ENCODE measurements at places on chromosomes 2 and 18. TPM values are rescaled to one million over a fixed set of nuclear protein-coding genes. Genes with fewer than 3 reads are reported as not detected.
A peak's percentile ranks its signal among the peaks of the same experiment; 100 is the strongest.

GRCh38 chr2:8049851-8050571 lies 631.8 kb upstream of the ID2 start:
- DNase-seq = no peak

DNA sequence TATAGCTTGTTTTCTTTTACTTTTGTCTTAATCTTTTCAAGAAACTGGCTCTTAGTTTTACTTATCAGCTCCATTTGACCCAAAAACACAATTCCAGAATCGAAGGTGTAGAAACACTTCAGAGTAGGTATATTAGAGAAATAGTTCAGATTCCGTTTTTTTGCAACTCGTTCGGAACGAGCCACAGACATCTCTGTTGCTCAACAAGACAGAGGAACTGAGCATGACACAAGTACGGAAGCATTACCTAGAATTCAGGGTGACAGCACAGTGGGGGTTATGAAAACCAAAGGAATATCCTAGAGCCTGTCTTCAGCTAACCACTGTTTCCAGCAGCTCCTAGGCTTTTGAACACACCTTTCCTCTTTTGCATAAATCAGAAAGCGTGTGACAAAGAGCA lies 5.0 kb downstream of the HRH4 start:
- no peak for DNase-seq

DNA sequence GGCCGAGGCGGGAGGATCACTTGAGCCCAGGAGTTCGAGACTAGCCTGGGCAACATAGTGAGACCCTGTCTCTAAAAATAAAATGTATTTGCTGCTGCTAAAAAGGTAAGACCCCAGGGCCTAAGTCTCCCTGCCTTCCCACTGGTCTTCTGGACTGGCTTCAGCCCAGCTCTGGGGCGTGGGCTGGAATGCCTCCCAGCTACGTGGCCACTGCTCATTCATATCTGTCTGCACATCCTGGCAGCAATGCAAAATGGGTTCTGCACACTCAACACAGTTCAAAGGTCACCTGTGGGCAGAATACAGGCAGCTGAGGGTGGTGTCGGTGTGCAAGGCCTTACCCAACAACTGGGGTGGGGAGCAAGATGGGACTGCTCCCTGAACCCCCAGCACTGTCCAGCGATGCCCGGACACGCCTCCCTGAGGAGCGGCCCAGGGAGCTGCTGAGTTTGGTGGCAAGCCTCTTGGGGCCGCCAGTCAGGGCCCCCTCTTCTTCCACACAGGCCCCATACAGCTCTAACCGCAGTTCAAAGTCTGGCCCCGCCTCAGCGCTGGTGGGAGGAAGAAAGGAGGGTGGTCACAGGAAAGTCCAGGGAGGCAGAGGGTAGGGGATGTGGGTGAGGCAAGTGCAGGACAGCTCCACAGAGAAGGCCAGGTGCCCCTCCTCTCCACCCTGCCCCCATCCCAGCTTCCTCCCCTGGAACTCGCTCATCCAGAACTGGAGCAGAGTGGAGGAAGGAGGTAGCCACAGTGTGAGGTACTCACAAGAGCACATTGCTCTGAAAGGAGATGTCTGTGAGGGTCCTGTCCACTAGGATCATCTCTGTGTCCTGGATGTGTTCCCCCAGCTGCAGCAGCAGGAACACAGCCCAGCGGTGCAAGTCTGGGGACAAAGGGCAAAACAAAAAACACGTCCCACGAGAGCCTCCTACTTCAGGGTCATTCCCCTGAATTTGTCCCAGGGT lies 8.2 kb downstream of the WDR54 start:
- DNase-seq = peak; percentile 47

GCA gene
- total RNA-seq = 11.4 TPM

FSHR gene
- not detected for total RNA-seq
